Sciatic nerve (tissue), 2 donors: ENCODE measurements at places on chromosomes 7 and 10. TPM values are rescaled to one million over a fixed set of nuclear protein-coding genes. Genes with fewer than 3 reads are reported as not detected.

AQP1 gene
- total RNA-seq: 864 TPM

LRRC18 gene
- total RNA-seq: not detected

PNLIPRP2 gene
- total RNA-seq: 1.6 TPM

CUBN gene
- 27.6 TPM for total RNA-seq

GALNT17 gene
- 65.4 TPM for total RNA-seq

TLL2 gene
- 1.2 TPM for total RNA-seq

GRID2IP gene
- total RNA-seq: 0.18 TPM

XRCC2 gene
- 0.58 TPM for total RNA-seq

CPVL gene
- total RNA-seq: 21.5 TPM

LRRN3 gene
- 0.31 TPM for total RNA-seq

CALN1 gene
- 0.53 TPM for total RNA-seq

ASZ1 gene
- not detected for total RNA-seq

RPS24 gene
- total RNA-seq: 1,000 TPM

CALCR gene
- total RNA-seq: 0.62 TPM

DOCK1 gene
- total RNA-seq: 99.7 TPM

HECW1 gene
- 4.8 TPM for total RNA-seq

SLC26A5 gene
- 0.71 TPM for total RNA-seq

ACTA2 gene
- 573 TPM for total RNA-seq

C7orf33 gene
- not detected for total RNA-seq

CFTR gene
- not detected for total RNA-seq

DNAJB9 gene
- 20.8 TPM for total RNA-seq

DMBT1 gene
- total RNA-seq: not detected

DHTKD1 gene
- 25.3 TPM for total RNA-seq

TFPI2 gene
- 4.1 TPM for total RNA-seq

ABCB1 gene
- total RNA-seq: 21.0 TPM

C10orf62 gene
- total RNA-seq: not detected

TRIM50 gene
- total RNA-seq: 0.71 TPM

ACTL6B gene
- total RNA-seq: not detected

ABLIM1 gene
- total RNA-seq: 140 TPM

FAM221A gene
- 9.8 TPM for total RNA-seq

CALHM1 gene
- not detected for total RNA-seq

EN2 gene
- not detected for total RNA-seq

CNNM1 gene
- not detected for total RNA-seq

FAM25C gene
- total RNA-seq: not detected

LUC7L2 gene
- 144 TPM for total RNA-seq

ANKRD2 gene
- total RNA-seq: not detected

GIMAP6 gene
- 32.7 TPM for total RNA-seq

PHKG1 gene
- 2.7 TPM for total RNA-seq

LBX1 gene
- total RNA-seq: not detected
